ENCODE measurements at places on chromosomes 3 and 15.
A peak's percentile ranks its signal among the peaks of the same experiment; 100 is the strongest.

GRCh38 chr3:172258624-172259023, 189.6 kb downstream of the GHSR start:
- DNase-seq, result peak; percentile 40

- DNase-seq, result no peak
These were observed 88.1 kb downstream of the MBNL1 start for GRCh38 chr3:152356870-152357276.

GRCh38 chr15:95327183-95327525, 1003.3 kb upstream of the NR2F2 start:
- no peak for DNase-seq

DNA sequence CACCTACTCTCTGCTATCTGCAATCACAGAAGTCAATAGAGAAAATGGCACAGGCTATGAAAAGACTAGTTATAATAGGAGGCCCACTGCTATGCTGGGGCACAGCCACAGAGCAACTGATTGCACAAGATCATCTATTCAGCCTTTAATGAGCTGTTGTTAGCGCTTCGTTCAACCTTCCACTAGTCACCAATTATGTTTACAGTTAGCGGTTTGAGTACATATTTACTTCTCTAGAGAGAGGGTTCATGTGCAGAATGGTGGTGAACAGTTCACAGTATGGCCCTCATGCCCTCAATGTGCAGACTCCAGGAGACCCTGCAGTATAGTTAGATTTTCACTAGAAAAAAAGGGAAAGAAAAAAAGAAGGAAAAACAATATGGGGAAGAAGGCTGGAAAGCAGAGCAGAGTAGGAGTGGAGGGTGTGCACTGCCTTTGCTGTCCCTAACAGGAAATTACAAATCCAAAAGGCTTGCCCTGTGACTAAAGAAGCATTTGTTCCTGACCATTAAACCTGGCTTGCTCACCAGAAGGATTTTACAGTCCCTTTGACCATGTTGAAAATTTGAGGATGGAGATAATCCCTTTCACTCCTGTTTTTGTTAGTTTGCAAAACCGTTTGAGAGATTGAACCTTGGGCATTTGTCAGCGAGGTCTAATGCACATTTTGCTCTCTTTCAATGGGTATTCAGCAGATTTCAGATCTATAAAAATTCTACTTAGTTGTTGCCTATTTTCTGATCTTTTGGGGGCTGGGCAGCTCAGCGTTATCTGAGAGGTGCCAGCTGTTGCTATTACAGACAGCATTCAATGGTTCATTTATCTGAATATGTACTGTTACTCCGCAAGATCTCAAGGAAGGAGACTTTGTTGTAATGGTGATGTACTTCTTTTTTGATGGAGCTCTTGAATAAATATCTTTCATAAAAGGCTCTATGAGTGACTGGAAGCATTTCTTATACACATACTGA, 296.1 kb downstream of the LSAMP start:
- DNase-seq, result peak; percentile 31

DNA sequence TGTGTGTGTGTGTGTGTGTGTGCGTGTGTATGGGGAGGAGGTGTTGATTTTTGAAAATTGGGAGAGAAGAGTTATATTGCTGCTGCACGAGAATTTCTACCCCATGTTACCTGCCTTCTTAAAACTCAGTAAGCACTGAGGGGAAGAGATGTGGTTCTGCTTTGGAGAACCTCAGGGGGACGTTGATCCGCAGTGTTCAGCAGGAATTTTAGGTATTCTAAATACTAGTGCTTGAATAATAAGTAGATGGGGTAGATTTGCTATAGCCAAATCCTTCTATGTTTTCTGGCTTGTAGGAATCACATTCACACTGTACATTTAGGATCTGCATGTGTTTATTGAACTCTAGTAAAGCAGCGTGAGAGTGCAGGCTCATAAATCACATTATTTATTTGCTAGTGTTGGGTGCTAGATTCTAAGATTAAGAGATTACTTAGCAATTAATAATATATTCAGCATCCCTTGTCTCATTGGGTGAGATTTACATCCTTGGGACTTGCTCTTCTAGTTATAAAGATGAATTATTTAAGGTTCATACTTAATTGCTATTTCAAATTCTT, 268.1 kb downstream of the MFSD1 start:
- no peak for DNase-seq

- DNase-seq, result no peak
These were observed 7.8 kb upstream of the RAB8B start for GRCh38 chr15:63181648-63182047.

DNA sequence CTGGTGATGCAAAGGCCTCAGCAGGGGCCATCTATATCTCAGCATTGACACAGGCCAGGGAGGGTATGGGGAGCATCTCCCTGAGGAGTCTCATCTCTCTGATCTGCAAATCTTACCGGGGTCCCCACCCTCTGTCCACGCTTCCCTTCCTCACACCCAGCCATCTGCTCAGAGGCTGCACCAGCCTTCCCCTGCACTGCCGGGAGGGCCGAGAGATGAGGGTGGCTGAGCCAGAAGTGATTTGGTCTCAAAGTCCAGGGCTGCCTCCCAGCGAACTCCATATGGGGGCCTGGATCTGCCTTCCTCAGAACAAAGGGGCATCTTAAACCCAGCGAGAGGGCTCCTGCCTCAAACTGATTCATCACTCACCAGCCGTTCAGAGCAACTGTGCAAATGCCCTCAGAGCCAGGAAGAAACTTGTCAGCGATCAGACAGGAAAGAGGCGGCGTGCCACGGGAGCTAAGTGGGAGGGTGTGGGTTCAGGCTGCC, 4.6 kb downstream of the IGDCC3 start:
- peak; percentile 7 for DNase-seq

Data from fibroblast of skin of right biceps (primary cell).